Stimulated activated CD8-positive, alpha-beta memory T cell treated with anti-CD3 and anti-CD28 coated beads, Interleukin-2, amount 100 ng/mL, for 1 hour (primary cell): ENCODE measurements at places on chromosomes 3 and 15.

DNA sequence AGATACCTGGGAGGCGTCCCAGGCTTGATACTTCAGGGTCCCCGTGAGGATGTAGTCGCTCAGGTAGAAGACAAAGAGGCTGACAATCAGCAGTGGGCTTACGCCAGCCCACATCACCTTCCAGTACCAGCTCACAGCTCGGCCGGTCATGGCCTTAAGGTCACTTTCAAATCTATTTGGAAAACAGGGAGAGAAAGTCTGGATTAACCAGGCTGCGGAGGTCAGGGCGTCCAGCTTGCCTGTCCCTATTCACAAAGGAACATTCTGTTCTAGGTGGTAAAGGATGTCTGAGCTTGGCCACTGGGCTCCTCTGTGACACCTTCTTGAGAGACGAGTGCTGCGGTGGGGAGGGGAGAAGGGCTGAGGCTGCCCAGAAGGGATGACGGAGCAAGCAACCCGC, 36.5 kb downstream of the SLC6A20 start:
- DNase-seq, result no peak

DNA sequence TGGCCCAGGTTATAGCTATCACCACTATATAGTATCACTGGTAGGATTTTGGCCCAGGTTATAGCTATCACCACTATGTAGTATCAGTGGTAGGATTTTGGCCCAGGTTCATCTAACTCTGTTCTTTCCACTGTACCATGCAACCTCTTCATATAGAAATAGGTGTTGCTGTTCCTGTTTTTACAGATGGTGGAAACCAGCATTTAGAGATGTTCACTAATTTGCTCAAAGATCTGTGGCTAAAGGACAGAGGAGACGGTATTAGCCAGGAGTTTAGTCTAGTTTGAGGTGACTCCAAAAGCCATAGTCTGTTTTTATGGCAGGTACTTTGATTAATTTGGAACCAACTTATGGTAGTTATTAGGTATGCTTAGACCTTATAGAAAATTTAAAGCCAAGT, 3.1 kb downstream of the LRCH3 start:
- DNase-seq, result no peak

GRCh38 chr3:133831966-133832801, 26.6 kb downstream of the SRPRB start:
- no peak for DNase-seq

DNA sequence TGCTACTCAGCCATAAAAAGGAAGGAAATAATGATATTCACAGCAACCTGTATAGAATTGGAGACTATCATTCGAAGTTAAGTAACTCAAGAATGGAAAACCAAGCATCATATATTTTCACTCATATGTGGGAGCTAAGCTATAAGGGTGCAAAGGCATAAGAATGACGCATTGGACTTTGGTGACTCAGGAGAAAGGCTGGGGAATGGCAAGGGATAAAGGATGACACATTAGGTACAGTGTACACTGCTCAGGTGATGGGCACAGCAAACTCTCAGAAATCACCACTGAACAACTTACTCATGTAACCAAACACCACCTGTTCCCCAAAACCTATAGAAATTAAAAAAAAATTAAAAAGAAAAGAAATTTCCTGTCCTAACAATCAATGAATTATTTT, 42.7 kb downstream of the ALCAM start:
- no peak for DNase-seq

- DNase-seq, result no peak
Measured at GRCh38 chr15:79447060-79447459, 14.9 kb downstream of the MINAR1 start.

- no peak for DNase-seq
Measured at GRCh38 chr15:47035475-47036406, 681.6 kb upstream of the SEMA6D start.

DNA sequence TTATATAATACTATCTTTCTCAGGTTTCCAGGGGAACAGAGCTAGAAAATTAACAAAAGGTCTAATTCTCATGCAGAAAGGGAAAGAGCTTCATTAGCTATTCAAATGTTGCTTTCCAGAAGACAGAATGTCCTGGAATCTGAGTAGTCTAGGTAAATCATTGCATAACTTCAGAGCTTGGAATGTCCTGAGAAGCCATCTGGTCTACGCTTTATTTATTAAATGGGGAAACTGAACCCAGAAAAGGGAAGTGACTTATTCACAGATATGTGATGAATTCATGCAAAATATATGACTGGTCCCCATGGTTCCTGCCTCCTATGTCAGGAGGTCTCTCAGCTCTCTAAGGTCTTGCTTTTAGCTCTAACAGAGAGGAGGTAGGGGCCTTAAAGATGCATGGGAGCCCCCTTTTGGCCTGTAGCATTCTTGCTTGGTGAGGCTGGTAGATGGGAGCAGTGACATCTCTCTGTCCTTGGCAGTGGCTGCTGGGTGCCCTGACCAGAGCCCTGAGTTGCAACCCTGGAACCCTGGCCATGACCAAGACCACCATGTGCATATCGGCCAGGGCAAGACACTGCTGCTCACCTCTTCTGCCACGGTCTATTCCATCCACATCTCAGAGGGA, 99.2 kb downstream of the CEMIP start:
- no peak for DNase-seq
